HuH-7 (cell line): ENCODE measurements at places on chromosomes 13 and 19.

DNA sequence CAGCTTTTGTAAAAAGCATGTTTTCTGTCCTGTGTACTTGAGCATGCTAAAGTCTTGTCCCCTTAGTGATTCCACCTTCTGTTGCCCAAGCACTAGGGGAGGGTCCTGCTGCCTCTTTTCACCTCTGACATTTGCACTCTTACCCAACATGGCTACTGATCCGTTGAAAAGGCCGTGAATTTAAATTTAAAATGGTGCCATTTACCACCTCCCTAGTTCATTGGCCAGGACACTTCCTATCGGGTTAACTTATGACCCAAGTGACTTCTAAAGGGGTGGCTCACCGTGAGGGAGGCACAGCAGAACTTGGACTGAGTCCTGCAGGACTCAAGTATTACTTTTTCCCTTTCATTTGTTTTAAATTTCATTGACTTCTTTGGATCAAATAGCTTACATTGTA, 33.3 kb upstream of the CEACAM21 start:
- DNase-seq, result no peak

DNA sequence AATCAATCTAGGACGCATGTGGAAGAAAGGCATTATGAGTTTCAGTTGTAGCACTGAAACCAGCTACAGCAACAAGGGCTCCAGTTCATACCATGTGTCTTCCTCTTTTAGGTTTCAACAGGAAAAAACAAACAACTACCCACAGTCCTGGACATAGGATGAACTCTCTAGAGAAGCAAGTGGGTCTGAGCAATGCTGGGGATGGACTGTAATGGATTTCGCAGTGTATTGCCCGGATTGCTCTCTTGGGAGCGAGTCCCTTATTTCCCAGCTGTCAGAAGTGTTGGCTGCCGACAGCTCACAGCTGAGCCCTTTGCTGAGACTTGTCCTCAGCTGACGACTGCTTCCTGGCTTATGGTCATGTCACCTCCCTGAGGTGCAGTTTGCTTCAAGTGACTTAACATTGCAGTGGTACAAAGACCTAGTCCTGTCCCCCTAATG, 12.1 kb upstream of the MYCBP2 start:
- DNase-seq, result no peak

- DNase-seq, result no peak
Observed at GRCh38 chr13:69050696-69051095, 1056.9 kb upstream of the ATXN8OS start.

- DNase-seq, result no peak
Observed at GRCh38 chr13:58500938-58501337, 869.4 kb downstream of the PCDH17 start.

DNA sequence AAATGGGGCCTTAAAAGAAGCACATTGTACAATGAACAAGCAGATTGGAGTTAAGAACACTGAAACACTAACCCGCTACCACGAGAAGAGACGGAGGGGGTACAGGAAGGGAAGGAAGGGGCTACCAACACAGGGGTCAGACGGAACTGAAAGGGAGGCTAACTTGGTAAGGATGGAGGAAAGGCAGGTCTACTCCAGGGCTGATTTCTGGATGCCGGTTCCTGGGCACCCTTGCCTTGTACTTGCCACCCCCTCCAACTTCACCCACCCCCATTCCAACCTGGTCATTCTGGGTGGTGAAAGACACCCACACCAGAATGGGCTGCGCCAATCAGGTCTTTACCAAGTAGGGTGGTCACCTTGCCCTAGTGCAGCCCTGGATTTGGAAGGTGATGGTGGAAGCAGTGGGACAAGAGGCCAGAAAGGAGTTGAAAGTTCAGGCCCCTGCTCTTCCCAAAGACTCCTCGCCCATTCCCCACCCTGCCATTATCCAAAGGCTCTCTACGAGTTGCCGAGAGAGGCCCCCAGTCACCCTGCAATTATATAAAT, 10.3 kb downstream of the ZNF574 start:
- no peak for DNase-seq

GRCh38 chr13:82627183-82627582, 1255.1 kb downstream of the SLITRK1 start:
- no peak for DNase-seq

GRCh38 chr13:98482476-98483444, 94.1 kb downstream of the STK24 start:
- no peak for DNase-seq

DNA sequence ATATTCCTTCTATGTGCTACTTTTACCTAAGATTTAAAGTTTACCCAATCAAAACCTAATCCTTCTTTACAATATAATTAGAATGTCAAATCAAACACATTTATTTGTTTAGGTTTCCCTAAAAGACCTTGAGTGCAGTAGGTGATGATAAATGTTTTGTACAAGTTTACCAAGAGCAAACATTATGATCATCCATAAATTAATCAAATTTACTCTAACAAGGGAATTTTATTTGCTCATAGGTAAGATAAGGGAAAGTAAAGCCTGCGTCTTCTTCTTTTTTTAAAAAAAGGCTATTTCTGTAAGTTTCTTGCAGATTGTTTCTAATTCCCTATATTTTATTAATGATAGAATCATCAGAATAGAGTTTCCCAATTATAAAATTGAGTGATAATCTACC, 48.0 kb upstream of the PCDH17 start:
- no peak for DNase-seq

DNA sequence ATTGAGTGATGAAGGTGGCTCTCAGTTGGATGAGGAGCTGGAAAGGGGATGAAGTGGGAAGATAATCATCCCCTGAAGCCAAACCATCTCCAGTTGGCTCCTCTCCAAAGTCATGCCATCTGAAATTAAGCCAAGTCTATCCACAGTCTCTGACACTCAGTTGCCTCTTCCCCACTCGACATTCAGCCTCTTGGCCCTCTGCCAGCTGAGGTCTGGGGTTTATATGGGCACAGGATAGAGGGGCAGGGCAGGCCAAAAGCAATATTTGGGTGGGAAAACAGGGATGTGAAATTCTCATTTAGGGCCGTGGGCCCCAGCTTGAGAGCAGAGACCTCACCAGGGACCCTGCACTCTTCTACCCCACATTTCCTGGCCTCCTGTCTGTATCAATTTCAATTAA, 85.9 kb downstream of the SLITRK1 start:
- DNase-seq, result no peak

- DNase-seq, result no peak
Observed at GRCh38 chr13:52383366-52383765, 22.6 kb downstream of the THSD1 start.

DNA sequence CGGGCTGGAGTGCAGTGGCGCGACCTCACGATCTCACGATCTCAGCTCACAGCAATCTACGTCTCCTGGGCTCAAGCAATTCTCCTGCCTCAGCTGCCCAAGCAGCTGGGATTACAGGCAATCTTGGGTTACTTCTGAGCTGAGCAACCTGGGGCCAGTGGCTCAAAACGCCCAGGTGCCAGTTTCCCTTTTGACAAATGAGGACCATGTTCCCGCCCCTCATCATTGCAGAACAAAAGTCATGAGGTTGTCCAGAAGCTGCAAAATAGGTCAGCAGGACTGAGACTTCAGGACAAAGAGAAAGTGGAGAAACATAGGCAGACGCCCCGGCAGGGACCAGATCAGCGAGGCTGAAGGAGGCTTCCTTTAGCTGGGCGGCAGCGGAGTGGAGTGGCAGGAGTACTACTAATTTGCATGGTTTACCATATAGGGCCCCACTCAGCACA, 3.3 kb upstream of the ADGRE5 start:
- DNase-seq, result no peak

- DNase-seq, result no peak
Observed at GRCh38 chr13:112444416-112445399, 68.6 kb downstream of the SPACA7 start.

GRCh38 chr13:75872980-75873379, 236.8 kb downstream of the LMO7 start:
- no peak for DNase-seq

GRCh38 chr13:102569488-102569887, 27.3 kb upstream of the TPP2 start:
- DNase-seq, result no peak

GRCh38 chr13:38348861-38349389, 726 bp upstream of the UFM1 start:
- no peak for DNase-seq

DNA sequence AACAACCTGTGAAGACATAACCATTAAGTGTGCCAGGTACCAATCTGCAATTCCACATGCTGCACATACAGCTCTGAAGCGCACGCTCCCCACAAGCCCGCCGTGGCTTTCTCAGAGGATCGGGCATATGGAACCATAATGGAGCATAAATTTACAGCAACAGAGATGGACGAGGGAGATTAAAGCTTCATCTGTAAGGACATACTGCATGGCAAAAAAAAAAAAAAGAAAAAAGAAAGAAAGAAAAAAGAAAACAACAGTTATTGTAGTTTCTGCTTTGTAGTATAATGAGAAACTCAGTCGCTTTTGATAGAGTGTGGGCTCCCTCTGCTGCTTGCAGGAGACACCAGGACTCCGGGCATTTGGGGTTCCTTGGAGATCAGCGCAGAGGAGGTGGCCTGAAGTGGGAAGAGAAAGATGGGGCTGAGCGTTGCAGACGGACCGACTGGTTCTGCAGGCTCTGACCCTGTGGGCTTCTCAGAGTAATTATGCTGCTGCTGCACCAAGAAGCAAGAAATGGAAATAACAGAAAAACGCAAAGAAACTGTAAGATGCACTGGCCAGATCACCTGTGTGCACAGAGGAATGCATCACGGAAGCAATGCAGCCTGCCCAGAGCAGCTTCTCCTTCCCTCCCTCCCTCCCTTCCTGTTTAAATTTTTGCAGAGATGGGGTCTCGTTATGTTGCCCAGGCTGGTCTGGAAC, 10.8 kb upstream of the PDCD5 start:
- DNase-seq, result peak; percentile 64

DNA sequence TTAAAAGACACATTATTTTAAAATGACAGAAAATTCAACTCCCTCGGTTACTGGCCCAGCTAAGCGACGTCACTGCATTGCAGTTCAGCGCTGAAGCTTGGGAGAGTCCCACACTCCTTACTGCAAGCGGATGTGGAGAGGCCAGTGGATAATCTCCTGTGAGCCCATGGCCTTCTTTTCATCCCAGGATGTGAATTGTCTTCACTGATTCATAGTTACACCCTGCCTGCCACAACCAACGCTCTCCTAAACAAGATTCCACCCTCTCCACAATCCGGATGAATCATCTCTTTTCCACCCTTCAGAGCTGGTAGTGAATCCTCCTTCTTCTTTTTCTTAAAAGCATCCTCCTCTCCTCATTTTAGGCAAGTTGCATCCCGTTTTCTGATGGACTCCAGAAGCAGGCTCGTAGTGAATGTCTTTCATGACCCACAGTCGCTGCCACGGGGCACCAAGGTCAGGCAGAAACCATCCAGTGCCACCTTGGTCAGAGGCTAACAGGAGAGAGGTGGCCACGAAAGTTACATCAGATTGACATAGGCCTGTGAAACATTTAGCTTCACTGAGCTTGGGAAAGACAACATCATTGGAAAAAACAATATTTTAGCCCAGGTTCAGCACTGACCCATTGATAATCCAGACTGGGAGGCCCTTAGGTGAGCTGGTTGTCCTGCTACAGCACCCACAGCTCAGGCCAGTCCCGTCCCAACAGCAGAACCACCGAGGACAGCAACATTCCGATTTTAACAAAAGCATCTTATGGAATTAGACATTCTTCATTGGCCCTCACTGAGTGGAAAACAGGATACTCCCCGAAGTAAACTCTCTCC, 2.0 kb downstream of the GJB2 start:
- DNase-seq, result no peak

GRCh38 chr13:112952759-112953551, 16.1 kb upstream of the MCF2L start:
- no peak for DNase-seq

- no peak for DNase-seq
Observed at GRCh38 chr13:31175847-31176532, 14.3 kb upstream of the HSPH1 start.

DNA sequence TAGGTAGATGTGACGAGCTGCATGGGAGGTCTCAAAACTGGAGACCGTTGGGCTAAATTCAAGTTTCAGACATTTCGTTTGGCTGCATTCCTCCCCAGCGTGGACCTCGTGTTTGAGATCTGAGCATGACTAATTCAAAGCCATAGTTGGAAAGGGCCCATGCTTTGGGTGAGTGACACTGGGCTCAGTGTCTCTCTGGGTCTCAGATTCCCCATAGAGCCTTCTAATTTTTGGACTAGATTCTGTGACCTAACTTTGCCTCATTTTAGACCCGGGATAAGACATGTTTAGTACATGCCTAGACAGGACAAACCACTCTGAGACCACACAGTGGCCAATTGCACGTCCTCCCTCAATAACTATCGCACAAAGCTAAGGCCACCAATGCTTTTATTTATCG, 16.6 kb downstream of the CKM start:
- DNase-seq, result no peak

- DNase-seq, result no peak
Observed at GRCh38 chr13:84491952-84492351, 609.7 kb upstream of the SLITRK1 start.

DNA sequence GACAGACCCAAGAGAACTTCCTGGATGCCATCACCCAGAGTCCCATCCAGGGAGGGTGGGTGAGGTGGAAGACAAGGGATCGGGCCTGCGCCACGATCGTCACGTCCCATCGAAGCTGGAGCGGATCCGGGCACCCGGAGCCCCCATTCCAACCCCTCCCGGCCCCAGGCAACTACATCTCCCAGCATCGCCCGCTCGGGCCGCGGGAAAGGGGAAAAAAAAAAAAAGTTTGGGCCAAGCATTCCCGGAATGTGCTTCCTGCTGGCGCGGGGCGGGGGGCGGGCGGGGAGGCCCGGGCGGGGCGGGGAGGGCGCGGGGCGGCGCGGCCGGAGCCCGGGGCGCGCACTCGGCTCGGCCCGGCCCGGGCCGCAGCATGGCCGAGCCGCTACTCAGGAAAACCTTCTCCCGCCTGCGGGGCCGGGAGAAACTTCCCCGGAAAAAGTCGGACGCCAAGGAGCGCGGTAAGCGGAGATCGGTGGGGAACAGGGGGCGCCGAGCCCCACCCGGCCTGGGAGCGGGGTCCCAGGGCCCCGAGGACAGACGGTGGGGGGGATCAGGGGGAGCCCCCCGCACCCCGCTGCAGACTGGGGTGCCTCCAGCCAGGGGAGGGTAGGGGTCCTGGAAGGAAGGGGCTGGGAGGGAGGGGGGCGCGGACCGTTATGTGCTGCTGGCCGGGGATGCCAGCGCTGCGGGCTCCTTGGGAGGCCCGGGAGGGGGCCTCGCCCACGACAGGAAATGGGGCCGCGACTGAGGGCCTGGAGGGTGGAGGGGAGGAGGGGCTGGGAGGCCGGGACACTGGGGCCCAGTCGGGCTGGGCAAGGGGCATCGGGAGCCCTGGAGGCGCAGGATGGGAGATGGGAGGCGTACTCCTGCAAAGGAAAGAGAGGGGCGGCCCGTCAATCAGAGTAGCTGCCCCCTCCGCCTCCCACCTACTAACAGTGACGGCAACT, at the start of gene SYDE1:
TSS of gene SYDE1 (plus strand) at position 341 of the 950 bp plus-strand sequence. CDS start at position 374, 33 bp downstream.
- peak; percentile 61 for DNase-seq

DNA sequence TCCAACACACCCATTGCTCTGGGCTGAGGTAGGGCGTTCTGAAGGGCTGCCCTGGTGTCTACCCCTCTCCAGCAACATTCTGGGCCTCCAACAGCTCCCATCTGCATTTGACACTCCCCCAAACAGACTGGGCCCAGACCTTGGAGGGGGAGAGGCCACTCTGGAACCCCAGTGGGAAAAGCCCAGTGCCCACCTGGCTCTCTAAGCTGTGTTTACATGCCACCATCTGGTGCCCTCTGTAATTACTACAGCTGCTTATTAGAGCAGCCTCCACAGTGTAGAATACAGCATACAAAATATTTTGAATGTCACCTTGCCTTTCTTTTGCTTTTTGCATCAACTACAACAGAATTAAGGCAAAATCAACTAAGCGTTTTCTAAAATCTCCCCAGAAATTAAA, 35.8 kb upstream of the TM9SF2 start:
- no peak for DNase-seq

- no peak for DNase-seq
Observed at GRCh38 chr13:75147946-75148345, 334.0 kb downstream of the TBC1D4 start.

- no peak for DNase-seq
Observed at GRCh38 chr13:109644069-109644750, 142.2 kb downstream of the IRS2 start.
